NCI-H2081 (cell line): ENCODE measurements at places on chromosomes 5 and 9.

GRCh38 chr5:56913766-56914165 is 4.4 kb downstream of the SETD9 start:
- DNase-seq: no peak

GRCh38 chr5:134579284-134579771 is 53.3 kb downstream of the SAR1B start:
- no peak for DNase-seq

DNA sequence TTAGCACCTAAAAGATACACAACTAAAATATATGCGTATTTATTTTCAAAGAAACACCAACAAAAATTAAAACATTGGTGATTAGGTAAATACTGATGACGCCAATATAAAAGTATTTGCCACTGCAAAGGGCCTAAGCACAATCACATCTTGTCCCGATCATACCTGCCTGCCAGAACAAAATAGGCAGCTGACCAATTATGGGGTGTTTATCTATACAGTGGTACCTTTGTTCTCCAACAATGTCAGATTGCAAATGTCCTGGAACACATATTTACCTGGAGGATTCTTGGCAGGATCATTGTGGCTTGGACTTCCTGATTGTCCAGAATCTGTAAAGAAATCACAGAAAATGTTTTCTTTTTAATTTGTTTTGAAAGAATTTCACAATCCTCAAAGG is 134.5 kb downstream of the NFIB start:
- DNase-seq: peak; percentile 96

DNA sequence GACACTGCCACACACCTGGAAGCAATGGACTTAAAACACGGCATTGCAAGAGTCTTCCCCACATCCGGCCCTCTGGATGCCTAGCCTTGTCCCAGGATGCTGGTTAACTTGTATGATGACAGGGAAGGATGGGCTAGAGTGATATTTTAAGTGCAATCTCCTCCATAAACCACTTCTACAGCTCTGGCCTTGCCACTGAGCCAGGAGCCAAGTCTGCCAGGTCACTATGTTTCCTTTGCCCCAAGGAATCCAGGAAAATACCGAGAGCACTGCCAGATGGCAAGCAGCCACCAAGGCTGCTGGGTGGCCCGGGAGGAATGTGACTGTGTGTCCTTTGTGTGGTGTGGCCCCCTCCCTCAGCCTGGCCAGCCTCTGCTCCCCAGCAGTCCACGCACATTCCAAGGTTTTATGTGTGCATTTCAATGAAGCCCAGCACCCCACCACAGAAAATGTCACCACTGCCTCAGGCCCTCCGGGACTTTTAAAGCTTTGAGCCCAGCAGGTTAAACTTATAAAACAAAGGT is 106.0 kb downstream of the FRMD3 start:
- no peak for DNase-seq

GRCh38 chr5:144352732-144353317 is 182.2 kb downstream of the KCTD16 start:
- no peak for DNase-seq

DNA sequence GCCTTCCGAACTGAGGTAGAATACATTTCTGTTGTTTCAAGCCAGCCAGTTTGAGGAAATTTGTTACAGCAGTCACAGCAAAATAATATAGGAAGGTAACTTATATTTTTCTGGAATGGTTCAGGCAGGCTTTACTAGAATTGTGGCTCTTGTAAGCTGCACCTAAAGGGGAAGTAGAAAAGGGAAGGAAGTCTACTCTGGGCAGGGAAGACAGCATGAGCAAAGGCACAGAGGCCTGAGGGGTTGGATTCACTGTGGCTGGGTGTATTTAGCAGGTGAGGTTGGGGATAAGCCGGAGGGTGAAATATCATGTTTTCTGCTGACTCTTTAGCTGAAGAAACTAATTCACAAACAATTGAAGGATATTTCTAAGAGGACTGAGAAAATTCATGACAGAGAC is 183.5 kb downstream of the GAS1 start:
- no peak for DNase-seq

DNA sequence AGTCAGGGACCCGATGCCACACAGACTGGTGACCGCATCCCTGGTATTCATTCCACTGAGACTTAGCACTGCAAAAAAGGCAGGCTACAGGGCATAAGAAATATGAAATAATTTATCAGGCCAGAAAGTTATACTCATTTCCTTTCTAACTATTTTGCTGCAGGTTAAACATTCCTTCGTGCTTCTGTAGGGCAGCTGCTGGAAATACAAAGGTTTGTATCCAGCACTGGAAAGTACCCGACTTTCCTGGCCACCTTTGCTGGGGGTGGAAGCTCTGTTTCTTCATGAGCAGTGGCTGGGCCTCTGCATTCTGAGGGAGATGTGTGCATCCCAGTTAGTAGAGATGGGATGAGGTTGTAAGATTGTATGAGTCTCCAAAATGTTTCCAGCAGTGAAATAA is 478.6 kb upstream of the WWC1 start:
- no peak for DNase-seq

- DNase-seq: no peak
Observed at GRCh38 chr5:173835131-173835530, 53.0 kb upstream of the CPEB4 start.

DNA sequence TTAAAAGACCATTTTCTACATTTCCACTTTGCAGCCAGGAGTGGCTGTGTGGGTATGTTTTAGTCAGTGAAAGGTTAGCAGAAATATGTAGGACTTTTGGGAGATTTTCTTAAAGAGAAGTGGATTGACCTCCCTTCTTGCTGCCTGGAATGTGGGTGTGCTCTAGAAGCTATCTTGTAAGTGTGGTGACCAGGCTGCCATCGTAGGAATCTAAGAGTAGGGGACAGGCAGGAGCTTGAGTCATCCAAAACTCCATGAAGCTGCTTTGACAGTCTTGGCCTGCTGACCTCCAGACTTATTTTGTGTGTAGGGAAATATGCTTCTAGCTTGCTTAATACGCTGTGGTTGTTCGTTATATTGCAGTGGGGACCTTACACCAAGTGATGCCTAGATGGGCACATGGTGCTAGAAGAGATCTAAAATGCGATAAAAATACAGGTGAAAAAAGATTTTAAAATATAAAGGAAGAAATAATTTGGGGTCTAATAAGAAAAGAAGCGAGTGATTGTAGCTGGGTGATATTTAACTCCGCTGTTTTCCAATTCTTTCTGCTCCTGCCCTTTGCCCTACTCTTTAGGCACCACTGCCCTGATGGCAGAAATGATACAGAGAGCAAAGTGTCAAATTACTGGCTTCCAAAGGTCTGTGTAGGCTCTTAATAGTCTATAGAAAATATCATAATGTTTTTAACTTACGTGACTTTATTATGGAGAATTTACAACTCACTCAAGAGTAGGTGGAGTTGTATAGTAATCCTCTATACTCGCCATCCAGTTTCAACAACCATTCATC is 298.2 kb upstream of the ZNF608 start:
- DNase-seq: no peak

DNA sequence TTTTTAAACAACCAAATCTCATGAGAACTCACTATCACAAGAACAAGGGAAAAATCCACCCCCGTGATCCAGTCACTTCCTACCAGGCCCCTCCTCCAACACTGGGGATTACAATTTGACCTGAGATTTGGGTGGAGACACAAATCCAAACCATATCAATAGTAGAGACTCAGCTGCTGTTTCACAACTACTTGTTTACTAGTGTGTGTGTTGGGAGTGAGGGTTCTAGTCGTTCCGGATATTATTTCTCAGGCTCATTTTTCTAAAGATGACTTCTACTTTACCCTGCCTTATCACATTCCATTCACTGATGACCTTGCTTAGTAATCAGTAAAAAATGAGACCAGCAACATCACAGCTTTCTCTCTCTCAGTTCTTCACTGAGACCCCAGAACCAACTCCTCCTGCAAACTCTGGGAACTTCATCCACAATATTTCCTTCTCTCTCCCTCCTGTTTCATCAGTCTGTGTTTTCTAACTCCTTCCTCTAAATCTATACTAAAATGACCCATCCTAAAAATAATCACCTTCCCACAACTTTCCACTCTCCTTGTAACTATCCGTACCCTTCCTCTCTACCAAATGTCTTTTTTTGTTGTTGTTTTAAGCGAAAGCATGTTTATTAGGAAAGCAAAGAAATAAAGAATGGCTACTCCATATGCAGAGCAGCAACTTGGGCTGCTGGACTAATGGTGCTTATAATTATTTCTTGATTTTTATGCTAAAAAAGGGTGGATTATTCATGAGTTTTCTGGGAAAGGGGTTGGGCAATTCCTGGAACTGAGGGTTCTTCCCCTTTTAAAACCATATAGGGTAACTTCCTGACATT is 121.5 kb upstream of the SPRY4 start:
- DNase-seq: no peak

DNA sequence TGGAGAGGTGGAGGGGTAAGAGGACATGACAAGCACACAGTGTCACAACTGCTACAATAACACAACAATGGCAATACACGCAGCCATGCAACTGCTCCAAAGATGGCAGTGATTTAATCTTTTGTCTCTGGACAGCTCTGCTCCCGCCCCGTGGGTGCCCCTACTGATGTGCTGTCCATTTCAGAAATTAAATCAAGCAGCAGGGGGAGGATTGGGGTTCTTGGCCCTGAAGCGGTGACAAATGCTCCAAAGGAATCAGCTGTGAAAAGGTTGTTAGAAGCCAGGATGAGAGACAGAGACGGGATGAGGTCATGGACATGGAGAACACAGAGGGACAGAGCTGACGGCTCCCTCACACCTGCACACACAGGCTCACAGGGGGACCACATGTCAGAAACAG is 22.6 kb downstream of the CNTFR start:
- DNase-seq: no peak

GRCh38 chr5:134464988-134465815 is 53.5 kb upstream of the CDKN2AIPNL start:
- no peak for DNase-seq
